ENCODE measurements at places on chromosomes 16 and 17.

- DNase-seq: no peak
Observed at GRCh38 chr16:10465821-10466220, 80.0 kb downstream of the ATF7IP2 start.

GRCh38 chr16:86069736-86070298 lies 170.9 kb downstream of the IRF8 start:
- no peak for DNase-seq

GRCh38 chr16:72612256-72612655 lies 435.7 kb downstream of the ZFHX3 start:
- no peak for DNase-seq

GRCh38 chr16:27027971-27028370 lies 38.8 kb upstream of the C16orf82 start:
- DNase-seq: no peak

GRCh38 chr16:56013962-56014552 lies 138.9 kb upstream of the CES5A start:
- DNase-seq: no peak

DNA sequence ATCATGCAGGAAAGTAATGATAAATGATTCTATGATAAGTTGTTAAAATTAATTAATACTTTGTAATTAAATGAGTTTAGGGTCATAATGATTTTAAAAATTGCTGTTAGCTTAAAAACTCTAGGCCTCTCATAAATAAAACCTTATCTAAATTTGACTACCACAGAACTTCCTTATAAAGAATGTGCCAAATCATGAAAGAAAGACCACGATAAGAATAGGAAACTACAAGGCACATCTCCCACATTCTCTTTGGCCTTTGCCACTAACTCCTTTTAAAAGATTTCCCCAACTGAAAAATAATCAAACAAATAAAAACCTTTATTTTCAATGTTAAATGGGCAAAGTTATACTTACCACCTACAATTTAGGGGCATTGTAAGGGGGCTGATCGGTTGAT lies 164.6 kb upstream of the C17orf78 start:
- DNase-seq: no peak

- no peak for DNase-seq
Observed at GRCh38 chr17:52524096-52524637, 365.7 kb upstream of the CA10 start.

GRCh38 chr17:57705921-57706695 lies 39.0 kb downstream of the CCDC182 start:
- DNase-seq: no peak

- DNase-seq: no peak
Observed at GRCh38 chr16:75584108-75584507, 17.9 kb downstream of the GABARAPL2 start.

- no peak for DNase-seq
Observed at GRCh38 chr16:81632392-81633146, 146.5 kb upstream of the PLCG2 start.

DNA sequence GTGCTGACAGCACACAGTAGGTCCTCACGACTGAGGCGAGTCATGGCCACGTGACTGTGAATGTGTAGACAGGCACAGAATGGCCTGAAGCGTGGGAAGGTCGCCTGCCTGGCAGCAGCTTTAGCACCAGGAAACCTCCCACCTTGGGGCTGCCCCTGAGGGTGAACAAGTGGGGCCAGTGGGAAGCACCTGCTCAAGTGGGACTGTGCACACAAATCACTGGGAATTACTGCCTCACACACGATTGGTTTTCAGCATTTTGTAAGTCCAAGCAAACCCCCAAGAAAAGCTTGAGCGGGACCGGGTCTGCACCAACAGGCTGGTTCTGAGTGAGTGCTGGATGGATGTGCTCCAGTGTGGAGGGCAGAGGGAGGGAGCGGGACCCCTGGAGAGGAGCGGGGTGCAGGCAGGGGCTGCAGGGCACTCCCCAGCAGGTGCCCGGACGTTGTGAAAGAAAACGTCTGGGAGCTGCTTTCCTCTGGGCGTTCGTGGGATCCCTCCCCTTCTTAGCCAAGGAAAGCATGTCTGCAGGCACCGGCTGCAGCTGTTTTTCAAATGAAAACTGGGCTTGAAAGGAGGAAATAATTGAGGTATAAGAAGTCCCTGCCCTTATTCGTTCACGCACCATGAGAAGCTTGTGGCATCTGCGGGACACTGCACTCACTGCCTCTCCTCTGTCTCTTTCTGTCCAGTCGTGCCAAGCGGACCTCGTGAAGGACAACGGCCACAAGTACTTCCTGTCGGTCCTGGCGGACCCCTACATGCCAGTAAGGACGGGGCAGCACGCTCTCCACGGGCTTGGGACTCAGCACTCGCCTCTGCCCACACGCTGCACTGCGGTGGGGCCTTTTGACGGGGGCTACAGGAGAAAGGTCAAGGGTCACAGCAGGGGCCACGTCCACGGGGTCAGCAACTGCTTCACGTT lies 111.7 kb upstream of the CHMP6 start:
- no peak for DNase-seq

GRCh38 chr17:81294512-81295030 lies 536 bp downstream of the SLC38A10 start:
- no peak for DNase-seq

GRCh38 chr17:48385319-48385718 lies 44.7 kb downstream of the SKAP1 start:
- no peak for DNase-seq

- no peak for DNase-seq
Observed at GRCh38 chr16:52171481-52171880, 375.5 kb downstream of the TOX3 start.

DNA sequence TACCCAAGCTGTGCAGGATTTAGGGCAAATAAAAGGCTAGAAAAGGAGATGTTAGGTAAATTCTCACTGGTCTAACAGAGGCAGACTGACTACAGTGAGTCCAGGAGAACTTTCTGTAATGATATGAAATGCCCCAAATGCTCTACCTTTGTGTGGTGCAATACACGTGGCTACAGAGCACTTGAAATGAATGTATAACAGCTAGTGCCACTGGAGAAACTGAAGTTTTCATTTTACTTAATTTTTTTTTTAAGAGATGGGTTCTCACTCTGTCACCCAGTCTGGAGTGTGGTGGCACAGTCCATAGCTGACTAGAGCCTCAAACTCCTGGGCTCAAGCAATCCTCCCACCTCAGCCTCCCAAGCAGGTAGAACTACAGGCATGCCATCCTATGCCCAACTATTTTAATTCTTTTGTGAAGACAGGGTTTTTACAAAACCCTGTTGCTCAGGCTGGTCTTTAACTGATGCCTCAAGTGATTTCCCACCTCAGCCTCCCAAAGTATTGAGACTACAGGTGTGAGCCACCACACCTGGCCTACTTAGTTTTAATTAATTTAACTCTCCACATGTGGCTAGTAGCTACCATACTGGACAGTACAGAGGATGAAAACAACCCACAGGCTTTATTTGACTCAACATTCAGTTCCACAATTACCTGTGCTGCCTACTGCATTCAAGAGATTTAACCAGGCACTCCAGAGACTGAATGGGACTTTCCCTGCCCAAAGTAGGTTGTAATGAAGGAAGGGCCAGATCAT lies 84.8 kb upstream of the PLEKHM1 start:
- no peak for DNase-seq

DNA sequence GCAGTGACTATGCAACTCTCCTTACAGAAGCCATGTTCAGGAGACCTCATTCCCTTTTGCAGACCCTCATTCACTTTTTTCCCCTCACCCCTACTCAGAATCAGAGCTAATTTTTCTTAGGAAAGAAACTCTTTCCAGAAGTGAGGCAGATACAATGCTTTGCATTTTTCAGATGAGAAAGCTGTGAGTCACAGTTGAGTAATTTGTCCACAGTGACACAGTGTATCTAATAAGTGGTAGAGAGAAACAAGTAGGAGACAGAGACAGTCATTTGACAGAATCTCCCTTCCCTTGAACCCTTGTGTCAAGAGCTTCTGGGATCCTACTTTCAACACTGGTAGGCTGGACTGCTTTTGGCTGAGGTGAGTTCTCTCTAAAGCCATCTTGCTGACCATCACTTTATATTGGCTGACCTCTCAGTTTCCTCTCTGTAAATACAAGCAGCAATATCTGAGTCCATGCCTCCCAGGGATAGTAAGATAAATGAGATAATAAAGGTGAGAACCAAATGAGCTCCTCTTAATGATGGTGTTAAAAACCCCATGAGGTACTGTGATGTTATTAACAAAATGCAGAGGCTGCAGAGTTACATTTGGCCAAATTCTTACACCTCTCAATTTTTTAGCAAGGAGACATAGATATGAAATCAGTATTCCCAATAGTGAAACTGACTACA lies 130.8 kb downstream of the CA10 start:
- no peak for DNase-seq

GRCh38 chr17:12362853-12363455 lies 302.7 kb upstream of the MYOCD start:
- no peak for DNase-seq

- no peak for DNase-seq
Observed at GRCh38 chr17:45696442-45696841, 87.7 kb upstream of the CRHR1 start.

- DNase-seq: no peak
Observed at GRCh38 chr16:86509759-86510464, 415 bp upstream of the FOXF1 start.

DNA sequence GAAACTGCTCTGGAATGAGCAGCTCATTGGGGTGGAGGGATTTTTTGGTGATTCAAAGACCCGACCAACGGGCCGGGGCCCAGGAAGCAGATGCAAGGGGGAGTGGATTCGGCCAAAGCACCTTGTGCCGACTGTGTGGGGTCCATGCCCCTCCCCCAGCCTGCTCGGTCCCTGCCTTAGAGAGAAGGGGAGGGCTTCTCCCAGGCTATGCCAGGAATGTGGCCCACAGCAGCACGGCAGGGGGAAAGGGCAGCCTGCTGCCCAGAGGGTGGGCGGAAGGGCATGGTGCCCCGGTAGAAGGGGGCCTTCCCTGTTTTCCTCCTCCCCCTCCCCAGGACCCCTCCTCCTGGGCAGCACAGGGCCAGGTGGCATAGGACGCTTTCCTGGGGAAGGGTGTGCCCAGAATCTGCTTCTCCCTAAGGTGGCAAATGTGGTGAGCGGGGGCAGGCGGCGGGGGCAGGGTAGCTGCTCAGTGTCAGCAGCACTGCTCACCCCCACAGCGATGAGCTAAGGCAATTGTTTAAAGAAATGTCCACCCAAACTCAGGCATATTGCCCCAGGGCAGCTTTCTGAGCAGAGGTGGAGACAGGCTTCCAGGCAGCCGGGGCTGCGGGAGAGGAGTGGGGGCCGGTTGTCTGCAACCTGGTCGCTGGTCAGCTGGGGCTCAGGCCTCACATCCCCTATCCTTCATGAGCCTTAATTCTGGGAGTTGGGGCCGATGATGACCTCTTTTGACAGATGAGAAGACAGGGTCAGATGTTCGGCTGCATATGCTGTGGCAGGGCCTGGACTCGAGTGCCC lies 33.9 kb upstream of the MLKL start:
- DNase-seq: no peak

- DNase-seq: no peak
Observed at GRCh38 chr17:6524520-6524919, 31.8 kb downstream of the PITPNM3 start.

DNA sequence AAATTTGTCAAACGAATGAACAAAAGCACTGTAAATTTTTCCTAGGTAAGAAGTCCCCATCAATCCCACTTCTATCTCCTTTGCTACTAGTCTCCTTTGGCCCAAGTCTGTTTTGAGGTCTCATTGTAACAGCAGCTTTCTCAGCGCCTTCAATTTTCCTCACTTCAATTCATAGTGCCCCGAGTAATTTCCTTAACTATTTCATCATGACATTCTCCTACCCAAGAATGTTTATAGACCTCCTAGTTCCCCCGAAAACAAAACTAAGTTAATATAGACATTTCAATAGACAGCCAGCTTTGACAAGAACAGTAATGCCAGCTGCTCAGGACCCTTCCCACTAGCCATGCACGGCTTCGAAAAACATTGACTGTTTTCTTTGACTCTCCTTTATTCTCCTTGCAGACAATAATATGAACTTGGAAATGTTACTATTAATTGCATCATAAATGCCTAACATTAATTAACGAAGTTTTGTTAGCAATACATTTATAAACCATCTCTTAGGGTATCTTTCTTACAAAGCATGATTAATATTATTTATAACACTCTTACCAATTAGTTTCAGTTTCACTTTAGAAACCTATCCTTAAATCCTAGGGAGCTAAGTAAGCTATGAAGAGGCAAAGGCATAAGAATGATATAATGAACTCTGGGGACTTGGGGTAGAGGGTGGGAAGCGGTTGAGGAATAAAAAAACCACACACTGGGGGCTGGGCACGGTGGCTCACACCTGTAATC lies 22.8 kb downstream of the GLG1 start:
- DNase-seq: no peak

DNA sequence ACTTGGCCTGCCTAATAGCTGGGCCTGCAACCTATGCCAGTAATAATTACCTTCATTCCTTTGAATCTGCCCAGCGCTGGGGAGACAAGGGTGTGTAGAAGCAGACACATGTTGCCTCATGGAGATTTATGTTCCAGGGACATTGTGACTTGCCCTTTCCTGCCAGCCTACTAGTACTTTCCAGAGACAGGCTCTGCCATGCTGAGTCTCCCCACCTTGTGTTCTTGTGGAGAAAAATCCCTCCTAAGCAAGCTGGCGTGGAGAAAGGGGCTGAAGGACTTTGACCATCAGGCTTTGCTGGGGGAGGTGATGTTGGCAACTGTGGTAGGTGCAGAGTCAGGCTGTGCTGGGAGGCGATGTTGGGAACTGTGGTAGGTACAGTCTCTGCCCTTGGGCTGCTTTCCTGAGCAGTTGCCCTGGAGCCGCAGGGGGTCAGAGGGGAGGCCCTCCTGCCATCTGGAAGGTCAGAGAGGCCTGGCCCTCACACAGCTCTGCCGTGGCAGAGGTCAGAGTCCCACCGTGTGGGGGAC lies 4.0 kb downstream of the KSR1 start:
- no peak for DNase-seq

All from GM18507 (cell line).